Fibroblast of skin of back (primary cell): ENCODE measurements at places on chromosomes 16 and 17.

GRCh38 chr17:36048066-36048465 lies 16.0 kb upstream of the CCL18 start:
- no peak for DNase-seq

DNA sequence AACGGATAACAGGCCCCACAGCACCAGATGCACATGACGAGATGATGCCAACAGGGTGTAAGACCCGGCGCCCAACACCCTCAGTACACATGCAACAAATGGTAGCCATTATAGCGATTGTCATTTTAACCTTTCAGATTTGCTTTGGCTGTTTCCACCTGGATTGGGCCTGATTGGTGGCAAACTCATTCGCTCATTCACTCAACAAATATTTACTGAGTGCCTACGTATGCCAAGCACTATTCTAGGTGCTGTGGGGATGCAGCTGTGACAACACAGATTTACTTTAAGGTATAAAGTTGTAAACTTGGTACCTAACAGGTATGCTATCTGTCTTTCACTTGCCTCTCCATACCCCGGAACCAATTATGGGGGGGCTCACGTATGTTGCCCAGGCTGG lies 66.8 kb downstream of the SRCIN1 start:
- DNase-seq = no peak

- peak; percentile 21 for DNase-seq
These were observed 16.0 kb upstream of the DLX4 start for GRCh38 chr17:49952912-49953497.

DNA sequence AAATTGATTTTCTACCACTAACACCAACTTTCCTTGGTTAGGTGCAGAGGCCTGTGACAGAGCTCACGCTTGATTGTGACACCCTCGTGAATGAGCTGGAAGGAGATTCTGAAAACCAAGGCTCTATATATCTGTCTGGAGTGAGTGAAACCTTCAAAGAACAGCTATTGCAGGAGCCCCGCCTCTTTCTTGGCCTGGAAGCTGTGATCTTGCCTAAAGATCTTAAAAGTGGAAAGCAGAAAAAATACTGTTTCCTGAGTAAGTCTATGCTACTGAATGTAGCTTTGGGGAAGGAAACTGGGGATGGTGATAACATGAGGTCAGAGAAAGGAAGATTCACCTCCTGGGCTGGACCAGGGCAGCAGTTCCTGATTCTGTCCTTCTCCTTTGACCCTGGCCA lies 38.3 kb downstream of the REXO5 start:
- DNase-seq = no peak

DNA sequence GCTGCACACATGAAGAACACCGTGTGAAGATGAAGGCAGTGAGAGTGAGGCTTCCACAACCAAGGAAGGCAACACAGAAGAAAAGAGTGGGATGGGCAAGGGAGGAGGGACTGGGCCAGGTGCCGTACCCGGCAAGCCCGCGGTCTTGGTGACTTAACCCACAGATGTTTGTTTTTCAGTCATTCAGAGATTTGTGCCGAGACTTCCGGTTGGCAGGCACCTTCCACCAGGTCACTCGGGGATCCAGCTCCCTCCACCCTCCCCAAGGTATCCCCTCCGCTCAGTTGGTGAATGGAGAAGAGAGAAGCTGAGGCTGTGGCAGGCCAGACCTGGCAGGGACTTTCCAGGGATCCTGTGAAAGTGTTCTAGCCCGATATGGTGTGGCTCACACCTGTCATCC lies 4.9 kb upstream of the KREMEN2 start:
- no peak for DNase-seq

DNA sequence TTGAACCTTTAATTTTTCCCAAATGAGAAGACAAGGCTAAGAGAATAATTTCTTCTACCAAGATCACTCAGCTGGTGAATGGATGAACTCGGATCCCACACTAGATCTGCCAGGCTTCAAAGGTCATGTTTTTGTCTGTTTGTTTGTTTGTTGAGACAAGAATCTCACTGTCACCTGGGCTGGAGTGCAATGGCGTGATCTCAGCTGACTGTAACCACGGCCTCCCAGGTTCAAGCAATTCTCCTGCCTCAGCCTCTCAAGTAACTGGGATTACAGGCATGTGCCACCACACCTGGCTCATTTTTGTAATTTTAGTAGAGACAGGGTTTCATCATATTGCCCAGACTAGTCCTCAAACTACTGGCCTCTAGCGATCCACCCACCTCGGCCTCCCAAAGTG lies 6.6 kb downstream of the ZNF19 start:
- no peak for DNase-seq
